Heart left ventricle (tissue), 16 donors: ENCODE measurements at places on chromosomes 2 and 18. TPM values are rescaled to one million over a fixed set of nuclear protein-coding genes. Genes with fewer than 3 reads are reported as not detected.

DNA sequence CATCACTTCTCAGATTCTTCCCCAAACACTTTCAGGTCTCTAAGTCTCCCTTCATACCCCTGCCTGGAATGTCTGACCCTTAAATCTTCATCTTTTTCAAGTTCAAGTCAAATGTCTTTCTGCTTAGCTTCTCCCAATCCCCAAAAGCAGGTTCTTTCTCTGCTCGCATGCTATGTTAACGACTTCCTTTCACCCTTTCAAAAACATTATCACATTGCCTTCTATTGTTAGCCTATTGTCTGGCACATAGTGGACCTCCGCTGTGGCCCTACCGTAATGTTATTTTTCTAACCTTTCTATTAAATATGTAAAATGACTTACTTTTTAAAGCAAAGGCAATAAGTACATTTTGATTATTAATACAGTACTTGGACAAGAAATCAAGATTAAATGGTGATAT is 2.2 kb downstream of the CDKL4 start:
- no peak for DNase-seq

TRIB2 gene
- 31.2 TPM for polyA plus RNA-seq

PRPF40A gene
- polyA plus RNA-seq: 27.5 TPM

NRBP1 gene
- 114 TPM for polyA plus RNA-seq

MRPL19 gene
- 30.8 TPM for polyA plus RNA-seq

KIF5C gene
- polyA plus RNA-seq: 0.28 TPM

DNA sequence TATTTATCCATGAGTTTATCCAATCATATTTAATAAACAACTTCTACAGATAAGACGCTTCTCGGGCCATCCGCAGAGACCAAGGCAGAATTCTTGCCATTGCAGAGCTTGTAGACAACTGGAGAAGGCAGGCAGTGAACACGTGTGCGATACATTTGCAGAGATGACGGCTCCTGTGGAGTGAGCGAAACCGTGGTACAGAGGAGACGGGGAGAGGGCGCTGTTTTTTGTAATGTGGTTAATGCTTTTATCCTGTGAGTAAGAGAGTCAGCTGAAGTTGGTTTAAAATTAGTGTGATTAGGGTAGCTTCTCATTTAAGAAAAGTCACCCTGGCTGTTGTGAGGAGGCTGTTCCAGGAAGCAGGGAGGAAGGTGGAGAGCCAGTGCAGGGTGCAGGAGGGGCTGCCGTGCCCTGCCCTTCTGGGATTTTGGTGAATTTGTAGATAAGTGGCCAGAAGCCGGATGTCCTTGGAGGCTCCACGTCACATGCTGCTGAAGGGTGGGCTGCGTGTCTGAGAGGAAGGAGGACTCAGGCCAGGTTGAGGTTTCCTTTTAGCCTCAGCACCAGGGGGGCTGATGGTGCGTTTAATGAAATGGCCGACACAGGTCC is 151.4 kb downstream of the SNTG2 start:
- no peak for DNase-seq

CCDC142 gene
- 6.4 TPM for polyA plus RNA-seq

DES gene
- polyA plus RNA-seq: 15,024 TPM

- no peak for DNase-seq
These were observed 7.4 kb downstream of the BOD1L2 start for GRCh38 chr18:57154191-57154830.

NT5DC4 gene
- polyA plus RNA-seq: not detected

RTKN gene
- polyA plus RNA-seq: 27.6 TPM

DNA sequence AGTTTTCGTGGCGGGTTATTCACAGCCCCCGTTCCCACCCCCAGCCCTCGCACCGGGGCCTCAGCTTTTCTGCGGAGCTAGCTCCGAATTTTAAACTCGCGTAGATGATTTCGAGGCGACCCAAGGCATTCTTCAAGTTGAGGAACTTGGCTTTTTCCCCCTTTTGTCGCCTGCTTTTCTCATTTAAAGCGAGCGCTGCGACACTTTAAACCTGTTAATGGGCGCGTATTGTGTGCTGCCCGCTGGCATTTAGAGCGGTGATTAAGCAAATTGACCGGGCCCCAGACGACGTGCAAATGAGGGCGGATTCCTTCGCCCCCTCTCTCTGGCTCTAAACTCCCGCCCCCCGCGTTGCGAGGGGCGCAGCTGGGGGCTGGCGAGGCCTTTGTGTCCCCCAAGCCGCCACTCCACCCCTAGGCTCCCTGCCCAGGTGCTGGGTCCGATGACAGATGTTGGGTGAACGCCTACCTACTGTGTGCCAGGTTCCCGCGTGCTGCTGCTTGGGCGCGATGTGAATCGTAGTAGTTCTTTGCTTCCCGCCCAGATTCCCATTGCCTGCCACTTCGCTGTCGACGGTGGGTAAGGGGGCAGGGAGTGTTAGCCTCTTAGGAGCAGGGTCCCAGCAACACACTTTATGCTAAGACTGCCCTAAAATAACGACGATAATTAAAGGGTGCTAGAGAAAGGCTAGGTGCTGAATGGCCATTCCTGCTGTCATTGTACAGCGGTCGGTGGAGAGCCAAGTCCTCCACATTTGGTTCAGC is 1.9 kb downstream of the TCF7L1 start:
- DNase-seq: no peak

- no peak for DNase-seq
These were observed 5.8 kb upstream of the PAX8 start for GRCh38 chr2:113284476-113284875.

DNA sequence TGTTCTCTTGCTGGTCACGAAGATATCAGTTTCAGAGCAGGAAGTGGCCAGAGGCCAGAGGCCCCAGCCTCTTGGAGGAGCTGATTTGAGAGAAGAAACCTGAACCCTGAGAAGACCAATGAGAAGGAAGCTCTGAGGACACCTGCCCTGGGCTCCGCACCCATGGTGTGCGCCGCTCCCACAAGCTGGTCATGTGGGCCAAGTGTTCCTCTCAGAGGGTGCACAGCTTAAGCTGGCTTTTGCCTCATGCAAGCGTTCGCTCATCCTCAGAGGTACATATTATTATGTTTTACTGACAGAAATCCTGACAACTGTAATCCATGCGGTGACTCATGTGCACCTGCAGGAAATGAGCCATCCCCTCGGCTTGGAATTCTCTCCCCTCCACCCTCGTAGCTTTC is 316.1 kb upstream of the MYT1L start:
- DNase-seq: no peak

HOXD4 gene
- polyA plus RNA-seq: 0.10 TPM
